ENCODE measurements at places on chromosomes 2 and 18. TPM values are rescaled to one million over a fixed set of nuclear protein-coding genes. Genes with fewer than 3 reads are reported as not detected.

- H3K4me1 ChIP-seq: peaks cover 36% of the 10 kb centered on the region
- peak; percentile 57 for DNase-seq
- H3K4me3 ChIP-seq: no peak overlapping the region
- H3K27ac ChIP-seq: peak overlapping the region; percentile 72
- no peaks in the 10 kb centered on the region for H3K36me3 ChIP-seq
These were observed 2.7 kb upstream of the RNPEPL1 start for GRCh38 chr2:240565333-240566202.

DNA sequence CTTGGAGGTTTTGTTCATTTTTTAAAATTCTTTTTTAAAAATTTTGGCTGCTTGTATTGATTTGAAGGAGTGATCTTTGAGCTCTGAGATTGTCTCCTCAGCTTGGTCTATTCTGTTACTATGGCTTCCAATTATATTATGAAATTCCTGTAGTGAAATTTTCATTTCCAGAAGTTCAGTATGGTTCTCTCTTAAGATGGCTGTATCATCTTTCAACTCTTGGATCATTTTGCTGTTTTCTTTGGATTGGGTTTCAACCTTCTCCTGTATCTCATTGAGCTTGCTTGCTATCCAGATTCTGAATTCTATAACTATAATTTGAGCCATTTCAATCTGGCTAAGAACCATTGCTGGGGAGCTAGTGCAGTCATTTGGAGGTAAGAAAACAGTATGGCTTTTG is 270.8 kb upstream of the NT5C1B start:
- H3K27ac ChIP-seq: no peak overlapping the region
- no peaks in the 10 kb centered on the region for H3K27me3 ChIP-seq
- H3K4me1 ChIP-seq: no peaks in the 10 kb centered on the region
- no peak overlapping the region for H3K4me3 ChIP-seq
- no peaks in the 10 kb centered on the region for H3K36me3 ChIP-seq
- no peak for DNase-seq

DNA sequence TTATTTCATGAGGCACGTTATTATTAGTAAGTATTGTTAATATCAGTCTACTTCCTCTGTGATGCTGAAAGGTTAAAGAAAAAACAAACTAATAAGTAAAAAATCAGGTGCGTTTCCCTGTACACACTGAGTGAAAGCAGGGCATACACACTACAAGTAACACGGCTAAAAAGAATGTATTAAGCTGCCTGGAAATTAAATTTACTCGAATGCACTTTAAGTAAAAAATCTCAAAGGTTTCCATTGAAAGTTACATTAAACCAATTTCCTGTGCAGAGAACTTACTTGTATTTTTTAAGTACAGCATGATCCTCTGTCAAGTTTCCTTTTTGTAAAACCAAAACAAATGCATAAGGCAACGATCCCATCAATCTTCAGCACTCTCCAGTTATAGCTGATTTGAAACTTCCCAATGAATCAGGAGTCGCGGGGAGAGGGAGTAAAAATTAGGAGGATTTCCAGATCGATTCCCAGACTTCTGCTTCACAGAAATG is 633 bp downstream of the BCL2 start:
- peaks cover 10% of the 10 kb centered on the region for H3K4me1 ChIP-seq
- DNase-seq: no peak
- no peaks in the 10 kb centered on the region for H3K36me3 ChIP-seq
- peaks cover 18% of the 10 kb centered on the region for H3K27me3 ChIP-seq
- peak overlapping the region; percentile 63 for H3K4me3 ChIP-seq
- no peak overlapping the region for H3K27ac ChIP-seq

CTDP1 gene
- 13.4 TPM for polyA plus RNA-seq

LIMS3 gene
- polyA plus RNA-seq: 0.99 TPM

M1AP gene
- polyA plus RNA-seq: 0.03 TPM

SLC5A7 gene
- polyA plus RNA-seq: not detected

CABYR gene
- polyA plus RNA-seq: 6.2 TPM

IL1R1 gene
- 11.3 TPM for polyA plus RNA-seq

GAL3ST2 gene
- not detected for polyA plus RNA-seq

ABHD1 gene
- polyA plus RNA-seq: 0.24 TPM
